RWPE1 (cell line): ENCODE measurements at places on chromosomes 2 and 18.
A peak's percentile ranks its signal among the peaks of the same experiment; 100 is the strongest.

DNA sequence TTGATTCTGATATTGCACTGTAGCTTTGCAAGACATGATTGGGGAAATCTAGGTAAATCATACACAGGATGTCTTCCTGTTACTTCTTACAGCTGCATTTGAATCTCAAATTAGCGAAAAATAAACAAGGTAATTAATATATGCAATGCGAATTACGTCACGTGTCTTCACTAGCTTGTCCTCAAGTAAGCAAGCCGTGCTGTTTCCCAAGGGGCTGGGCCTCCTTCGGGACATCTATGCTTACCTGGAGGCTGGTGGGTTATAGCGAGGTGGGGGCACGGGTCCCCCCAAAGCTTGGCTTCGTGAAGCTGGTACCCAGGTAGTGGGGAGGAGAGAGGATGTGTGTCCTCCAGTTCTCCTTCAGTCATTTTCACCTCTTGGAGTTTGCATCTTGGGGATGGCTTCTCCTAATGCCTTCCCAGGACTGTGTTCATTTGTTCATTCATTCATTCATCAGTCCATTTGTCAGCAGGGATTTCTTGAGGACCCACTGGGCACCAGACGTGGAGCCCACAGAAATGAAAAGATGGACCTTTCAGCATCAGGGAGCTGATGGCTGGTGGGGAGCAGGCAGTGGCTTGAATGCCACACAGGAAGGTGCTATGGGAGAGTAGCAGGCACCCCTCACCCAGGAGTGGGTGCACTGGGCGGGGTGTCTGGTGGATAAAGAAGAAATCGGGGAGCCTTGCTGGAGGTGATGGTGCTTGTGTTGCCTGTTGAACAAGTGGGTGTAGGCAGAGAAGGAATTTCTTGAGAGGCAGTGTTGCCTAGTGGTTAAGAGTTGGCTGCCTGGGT, 155.1 kb downstream of the GLI2 start:
- no peak for DNase-seq

GRCh38 chr2:64605026-64605471, 48.7 kb downstream of the SERTAD2 start:
- no peak for DNase-seq

DNA sequence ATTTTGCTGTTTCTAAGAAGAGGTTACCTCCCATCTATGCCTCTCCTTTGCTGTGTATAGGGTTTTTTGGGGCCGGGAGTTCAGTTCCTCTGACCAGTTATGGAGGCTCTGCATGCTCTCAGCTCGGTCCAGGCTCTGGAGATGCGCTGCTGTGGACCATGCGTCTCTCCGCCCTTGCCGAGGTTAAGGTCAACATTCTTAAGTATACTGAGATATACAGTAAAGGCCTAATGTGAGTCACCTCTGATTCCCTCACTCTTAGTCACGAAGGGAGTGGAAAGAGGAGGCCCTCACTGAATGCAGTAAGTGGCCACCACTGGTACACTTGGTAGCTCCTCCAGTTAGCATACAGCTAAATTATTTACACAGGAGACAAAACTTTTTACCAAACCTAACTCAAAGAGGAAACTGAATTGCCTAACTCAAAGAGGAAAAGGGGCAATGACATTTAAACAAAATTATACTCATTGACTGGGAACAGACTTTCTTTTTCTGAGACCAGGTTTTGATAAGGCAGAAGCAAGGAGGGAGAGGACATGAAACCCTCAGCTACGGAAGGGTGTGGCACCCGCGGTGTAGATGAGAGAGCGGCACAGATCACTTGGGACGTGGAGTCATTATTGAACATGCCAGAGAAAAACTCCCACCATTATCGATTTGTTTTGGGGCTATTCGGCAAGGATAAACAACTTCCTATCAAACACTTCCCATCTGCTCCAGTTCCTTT, 98.7 kb downstream of the COPS8 start:
- peak; percentile 41 for DNase-seq

DNA sequence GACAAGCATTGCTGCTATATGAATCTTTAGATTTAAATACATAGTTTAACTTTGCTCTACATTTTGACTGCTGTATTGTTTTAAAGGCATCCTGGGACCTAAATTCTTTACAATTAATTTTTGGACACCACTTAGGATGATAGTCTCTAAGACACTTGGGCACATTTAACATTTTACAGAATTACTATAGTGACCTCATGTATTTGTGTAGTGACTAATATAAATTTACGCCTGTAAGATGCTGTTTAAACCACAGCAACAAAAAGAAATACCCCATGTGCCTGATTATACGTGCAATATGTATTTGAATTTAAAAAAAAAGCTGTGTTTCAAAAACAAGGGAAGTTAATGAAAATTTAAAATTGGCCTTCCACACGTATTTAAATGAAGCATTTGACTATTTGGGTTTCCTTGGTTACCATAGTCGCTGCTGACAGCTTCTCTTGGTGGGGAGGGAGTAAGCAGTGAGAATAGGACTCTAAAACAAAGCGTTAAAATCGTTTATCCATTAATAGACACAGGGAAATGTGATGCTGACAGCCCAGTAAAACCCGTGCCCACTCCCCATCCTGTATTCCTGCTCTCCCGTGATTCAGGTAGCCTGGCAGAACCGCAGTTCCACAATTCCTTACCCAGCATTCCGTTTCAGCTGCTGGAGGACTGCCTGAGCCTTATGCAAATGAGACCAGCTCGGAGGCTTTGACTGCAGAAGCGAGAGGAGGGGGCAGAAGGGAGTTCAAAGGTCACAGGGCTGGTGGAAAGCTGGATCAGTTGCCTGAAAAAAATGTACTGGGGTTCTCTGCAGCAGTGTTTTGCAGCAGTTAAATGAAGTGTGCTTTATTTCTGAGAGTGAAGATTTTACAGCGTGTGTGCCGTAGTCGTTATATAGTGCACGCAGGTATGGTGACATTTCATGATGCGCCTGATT, 104.3 kb downstream of the CSRNP3 start:
- DNase-seq: no peak

DNA sequence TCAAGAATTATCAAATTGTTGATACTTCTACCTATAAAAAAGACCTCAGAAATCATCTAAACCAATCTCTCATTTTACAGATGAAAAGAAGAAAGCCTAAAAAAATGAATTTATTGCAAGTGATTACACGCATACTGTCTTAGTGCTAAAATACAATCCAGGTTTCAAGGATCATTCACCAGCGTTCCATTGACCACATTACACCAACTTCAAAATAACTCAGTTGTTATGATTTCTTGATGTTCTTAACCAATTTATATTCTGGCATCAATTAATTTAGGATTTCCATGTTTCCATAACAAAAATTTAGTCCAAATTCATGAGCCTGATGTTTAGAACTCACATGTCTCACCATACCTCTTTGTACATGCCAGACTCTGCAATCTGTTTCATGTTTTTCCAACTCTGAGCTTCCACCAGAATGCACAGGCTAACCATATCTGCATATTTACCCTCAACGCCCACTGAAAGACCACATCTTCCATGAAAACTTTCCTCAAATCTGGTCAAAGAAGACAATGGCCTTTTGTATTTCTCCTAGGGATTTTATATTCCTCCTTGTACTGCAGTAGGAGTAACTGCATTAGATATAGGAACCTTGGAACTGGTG, 2.1 kb upstream of the INSIG2 start:
- no peak for DNase-seq
